ENCODE measurements at places on chromosomes 11 and 22.

- DNase-seq = no peak
These were observed 17.3 kb downstream of the RNH1 start for GRCh38 chr11:489610-490185.

DNA sequence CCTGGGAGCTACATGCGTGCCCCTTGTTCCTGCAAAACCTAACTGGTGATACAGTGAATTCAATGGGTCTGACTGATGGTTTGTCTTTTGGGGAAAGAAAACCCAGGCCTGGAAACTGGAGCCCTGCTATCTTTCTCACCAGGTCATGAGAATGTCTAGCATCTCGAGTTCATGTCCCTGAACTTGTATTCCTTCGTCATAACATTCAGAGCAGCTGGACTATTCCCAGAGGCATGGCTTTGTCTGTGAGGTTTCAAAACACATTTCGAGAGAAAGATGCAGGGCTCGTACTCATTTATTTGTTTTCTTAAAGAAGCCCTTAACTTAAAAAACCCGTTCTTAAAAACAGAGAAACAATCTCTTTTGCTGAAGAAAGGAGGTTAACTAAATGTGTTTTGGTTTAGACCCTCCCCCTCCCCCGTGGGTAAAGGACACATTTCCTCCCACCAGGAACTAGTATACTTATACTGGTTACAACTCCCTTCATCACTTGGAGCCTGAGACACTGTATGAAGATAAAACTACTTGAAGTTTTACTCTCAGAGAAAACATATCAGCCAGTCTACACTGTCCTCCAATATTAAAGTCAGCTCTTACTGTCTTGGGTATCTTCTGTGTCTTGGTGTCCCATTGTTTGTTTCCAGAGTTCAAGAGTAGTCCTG is 43.2 kb downstream of the ME3 start:
- no peak for DNase-seq

DNA sequence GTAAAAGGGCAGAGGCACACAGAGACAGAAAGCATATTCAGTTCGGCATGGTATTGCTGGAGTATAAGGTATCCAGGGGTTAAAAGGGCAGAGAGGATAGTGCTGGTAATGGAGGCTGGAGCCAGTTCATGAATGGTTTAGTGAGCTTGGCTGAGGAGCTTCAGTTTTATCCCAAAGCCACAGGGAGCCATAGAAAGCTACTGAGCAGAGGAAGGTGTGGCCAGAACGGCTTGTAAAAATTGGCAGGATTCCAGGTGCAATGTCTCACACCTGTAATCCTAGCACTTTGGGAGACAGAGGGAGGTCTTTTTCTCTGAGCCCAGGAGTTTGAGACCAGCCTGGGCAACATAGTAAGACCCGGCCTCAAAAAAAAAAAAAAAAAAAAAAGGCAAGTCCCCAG is 186.1 kb downstream of the MYO18B start:
- no peak for DNase-seq

DNA sequence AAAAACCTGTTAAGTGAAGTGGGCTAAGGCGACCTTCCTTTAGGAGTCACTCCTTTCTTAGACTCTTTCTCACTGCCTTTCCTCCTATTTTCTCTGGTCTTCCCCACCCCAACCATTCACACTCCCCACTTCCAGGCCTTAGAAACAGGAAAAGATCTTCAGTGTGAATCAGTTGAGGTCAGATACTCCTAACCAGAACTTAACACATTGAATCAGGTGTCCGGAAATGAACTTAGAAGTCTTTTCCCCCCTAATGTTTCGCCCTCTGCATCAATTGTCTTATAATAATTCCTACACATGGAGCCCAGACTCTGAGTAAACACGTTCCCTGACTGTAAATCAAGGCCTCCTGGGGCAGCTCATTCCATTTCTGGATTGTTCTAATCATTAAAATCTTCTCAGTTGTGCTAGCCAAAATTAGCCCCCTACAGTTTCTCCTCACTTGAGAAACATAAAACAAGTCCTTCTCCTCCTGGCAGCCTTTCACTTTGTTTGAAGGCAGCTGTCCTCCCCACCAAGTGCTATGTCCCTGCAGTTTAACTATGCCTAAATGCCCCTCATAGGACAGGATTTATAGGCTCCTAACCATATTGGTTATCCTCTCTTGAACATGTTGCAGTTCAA is 32.7 kb upstream of the USP47 start:
- DNase-seq = no peak

- no peak for DNase-seq
These were observed 148.7 kb upstream of the ISX start for GRCh38 chr22:34917239-34917638.

DNA sequence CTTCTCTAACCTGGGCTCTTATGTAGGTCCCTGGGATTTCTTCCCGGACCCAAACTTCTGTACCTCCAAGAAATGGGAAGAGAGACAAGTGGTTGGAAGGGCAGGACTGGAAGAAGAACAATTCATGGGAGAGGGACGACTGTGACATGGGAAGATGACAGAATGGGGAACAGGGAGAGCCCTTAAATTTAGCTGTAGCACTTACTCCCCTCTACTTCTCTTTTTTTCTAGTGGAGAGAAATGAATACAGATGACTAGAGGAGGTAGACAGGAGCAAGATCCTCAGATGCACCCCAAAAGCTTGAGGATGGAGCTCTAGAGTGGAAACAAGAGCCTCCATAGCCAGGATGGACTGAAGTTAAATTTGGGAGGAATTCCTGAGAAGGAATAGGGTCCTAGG is 2.3 kb downstream of the RHOG start:
- no peak for DNase-seq

- DNase-seq = no peak
These were observed 121.2 kb upstream of the VPREB1 start for GRCh38 chr22:22123118-22123959.

DNA sequence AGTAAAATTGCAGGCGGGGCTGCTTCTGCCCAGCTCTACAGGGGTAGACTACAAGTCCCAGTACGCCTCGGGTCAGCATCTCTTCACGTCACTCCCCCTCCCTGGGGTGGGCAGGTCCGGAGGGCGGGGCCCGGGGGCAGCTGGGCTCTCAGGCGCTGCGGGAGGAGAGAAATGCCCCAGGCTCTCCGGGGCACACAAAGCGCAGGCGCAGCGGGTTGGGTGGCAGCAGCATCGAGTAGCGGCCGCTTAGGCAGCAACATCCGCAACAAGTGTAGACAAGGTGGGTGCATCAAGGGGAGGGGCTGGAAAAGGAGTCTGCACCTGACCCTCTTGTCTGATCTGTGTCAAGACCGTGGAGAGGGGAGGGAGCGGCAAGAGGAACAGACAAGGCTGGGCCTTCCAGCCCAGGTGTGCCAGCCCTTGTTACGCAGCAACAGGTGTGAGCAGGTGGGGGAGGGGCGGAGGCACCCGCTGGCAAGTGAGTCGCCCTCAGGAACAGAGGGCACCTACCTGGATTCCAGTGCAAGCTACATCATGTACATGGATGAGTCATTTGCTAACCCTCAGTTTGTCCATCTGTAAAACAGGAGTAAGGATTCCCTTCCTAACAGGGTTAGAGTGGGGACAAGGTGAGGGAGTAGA is 1.2 kb downstream of the PLEKHB1 start:
- DNase-seq = peak; percentile 97

DNA sequence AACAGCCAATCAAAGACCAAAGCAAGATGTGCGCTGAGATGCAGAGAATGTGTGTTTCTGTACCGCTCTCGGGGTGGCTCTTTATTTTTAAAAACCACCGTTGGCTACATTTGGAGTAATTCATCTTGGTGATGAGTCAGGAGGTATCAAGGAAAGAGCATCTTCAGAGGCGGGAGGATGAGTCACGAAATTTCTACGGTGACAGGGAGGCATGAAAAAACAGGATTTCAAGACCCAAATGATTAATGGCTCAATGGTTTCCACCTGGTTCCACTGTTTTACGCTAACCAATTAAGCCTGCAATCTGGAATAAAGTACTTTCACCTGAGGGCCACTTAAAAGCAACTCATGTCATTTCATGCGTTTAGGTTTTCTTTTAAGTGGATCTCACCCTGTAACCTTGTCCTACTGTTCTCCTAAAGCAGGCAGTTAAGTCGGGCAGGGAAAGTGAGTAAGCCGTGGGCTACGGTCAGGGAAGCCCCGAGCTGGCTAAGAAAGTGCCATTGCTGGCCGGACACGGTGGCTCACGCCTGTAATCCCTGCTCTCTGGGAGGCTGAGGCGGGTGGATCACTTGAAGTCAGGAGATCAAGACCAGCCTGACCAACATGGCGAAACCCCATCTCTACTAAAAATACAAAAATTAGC is 74.6 kb downstream of the CELSR1 start:
- no peak for DNase-seq

GRCh38 chr11:55571828-55572227 is at the start of gene OR4C16:
Gene OR4C16, plus strand, starts transcription at chr11:55572128. Its CDS starts 0 bp downstream, at chr11:55572128.
- no peak for DNase-seq

- no peak for DNase-seq
These were observed 495.0 kb downstream of the BRD1 start for GRCh38 chr22:49332691-49333090.

- peak; percentile 28 for DNase-seq
These were observed at the start of gene NRIP3 for GRCh38 chr11:9003573-9004182. Gene NRIP3, minus strand, starts transcription at chr11:9004001. Its CDS starts 66 bp downstream, at chr11:9003935.

GRCh38 chr22:43878831-43879550 is 12.8 kb downstream of the PNPLA5 start:
- DNase-seq = no peak
